Bronchial epithelial cell (primary cell): ENCODE measurements at places on chromosomes 7 and 10.

DNA sequence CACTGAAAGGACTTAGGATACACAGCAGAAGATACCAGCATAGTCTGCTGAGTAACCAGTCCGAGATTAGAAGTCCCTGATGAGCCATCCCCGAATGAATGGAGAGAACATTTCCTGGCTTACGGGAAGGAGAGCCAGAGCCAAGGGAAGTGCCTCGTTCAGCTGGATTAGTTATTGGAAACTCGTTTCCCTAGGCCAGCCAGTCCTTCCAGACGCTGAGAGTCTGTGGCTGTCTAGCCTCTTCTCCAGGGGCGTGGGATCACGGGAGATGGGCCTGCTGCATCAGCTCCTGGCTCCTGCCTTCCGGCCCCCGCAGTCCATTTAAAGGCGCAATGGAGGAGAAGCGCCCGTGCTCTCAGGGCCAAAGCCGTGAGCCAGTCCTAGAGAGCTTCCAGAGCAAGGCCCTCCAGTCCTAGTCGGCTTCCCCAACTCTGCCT lies 712.8 kb downstream of the PARD3 start:
- DNase-seq = peak; percentile 37

DNA sequence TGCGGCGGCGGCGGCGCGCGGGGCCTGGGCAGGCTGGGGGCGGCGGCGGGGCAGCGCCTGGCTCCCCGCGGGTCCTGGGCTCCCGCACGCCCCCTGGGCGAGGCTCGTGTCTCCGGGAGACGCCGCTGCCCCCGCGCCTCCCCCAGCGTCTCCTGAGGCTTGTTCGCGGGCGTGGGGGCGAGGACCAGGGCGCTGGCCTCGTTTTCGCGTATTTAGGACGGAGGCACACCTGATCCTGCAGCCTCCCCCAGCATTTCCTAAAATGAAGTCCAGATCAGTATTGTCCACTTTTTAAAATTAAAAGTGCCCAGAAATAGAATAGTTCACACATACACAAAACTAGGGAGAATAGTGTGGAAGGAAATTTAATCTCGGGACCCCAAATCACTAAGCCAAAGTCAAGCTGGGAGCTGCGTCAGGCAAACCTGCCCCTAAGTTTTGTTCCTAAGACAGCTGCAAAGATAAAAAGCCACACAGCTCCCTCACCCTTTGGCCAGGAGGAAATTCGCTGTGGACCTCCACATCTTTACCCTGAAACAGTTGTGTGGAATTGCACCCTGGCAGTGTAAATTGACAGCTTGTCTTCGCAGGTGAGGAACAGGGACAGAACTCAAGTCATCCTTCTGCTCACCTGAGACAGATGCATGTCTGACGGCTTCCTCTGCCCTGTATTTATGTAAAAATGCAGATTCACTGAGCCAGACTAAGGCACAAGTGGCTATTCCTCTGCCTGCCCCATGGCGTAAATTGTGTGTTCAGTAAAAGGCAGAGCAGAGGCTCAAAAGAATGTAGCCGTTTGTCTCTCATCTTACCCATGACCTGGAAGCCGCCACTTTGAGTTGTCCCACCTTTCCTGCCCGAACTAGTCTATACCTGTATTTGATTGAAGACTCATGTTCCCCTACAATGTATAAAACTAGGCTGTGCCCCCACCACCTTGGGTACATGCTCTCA lies 740 bp downstream of the GALNT11 start:
- DNase-seq = peak; percentile 48

DNA sequence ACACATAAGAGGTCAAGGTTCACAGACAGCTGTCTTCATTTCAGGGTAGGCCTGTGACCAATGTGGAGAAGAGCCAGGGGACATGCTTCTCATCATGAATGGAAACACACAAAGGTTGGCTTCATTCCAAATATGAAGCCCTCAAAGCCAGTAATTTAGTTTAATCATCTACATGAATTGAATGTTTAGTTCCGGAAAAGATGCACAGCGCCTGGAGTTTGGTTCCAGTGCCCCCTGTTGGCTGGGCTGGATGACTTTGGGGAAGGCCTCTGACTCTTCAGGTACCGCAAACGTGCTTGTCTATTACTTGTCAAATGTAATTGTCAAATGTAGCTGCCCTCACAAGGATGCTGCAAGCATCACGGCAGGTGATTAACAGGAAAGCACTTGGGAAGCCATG lies 130.7 kb downstream of the ADRA2A start:
- no peak for DNase-seq

DNA sequence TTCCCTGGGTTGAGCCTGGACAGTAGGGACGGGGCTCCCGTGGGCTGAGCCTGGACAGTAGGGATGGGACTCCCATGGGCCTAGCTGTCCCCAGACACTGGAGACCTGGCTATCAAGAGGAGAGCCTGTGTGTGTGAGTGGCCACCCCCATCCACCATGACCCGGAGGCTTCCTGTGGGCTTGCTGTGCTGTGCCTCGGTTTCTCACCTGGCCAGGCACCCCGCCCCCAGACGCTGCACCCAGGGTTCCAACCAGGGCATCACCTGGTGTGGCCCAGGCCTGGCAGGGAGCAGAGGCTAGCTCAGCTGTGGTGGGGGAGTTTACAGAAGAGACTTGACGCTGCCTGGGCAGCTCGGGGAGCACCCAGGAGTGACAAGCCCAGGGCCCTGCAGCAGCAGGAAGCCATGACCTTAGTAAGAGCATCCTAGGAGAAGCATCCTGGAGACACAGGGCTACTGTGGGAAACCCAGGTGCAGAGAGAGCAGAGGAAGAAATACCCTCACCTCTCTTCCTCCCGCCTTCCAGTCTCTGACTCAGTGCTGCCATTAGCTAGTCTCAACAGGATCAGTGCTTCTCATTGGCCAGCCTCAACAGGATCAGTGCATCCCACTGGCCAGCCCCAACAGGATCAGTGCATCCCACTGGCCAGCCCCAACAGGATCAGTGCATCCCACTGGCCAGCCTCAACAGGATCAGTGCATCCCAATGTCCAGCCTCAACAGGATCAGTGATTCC lies 61.0 kb downstream of the PDGFA start:
- DNase-seq = peak; percentile 21

DNA sequence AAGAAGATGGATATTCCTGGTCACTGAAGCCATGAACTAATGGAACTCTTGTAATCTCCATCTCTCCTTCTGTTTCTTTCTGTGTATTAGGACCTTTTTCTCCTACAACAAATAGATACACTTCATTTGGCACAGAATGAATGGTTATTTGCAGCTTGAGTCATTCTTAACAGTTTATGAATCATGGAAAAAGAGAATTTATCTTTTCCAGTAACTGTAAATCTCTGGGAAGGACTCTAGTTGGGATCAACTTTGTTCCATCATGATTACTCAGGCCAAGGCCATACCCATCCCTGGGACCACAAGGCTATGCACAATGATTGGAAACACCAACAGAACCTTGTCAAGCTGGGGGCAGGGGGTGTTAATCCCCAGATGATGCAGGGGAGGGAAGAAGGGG lies 36.1 kb upstream of the MDFIC start:
- peak; percentile 62 for DNase-seq

- no peak for DNase-seq
These were observed 25.7 kb downstream of the MRPS33 start for GRCh38 chr7:140989068-140989467.

DNA sequence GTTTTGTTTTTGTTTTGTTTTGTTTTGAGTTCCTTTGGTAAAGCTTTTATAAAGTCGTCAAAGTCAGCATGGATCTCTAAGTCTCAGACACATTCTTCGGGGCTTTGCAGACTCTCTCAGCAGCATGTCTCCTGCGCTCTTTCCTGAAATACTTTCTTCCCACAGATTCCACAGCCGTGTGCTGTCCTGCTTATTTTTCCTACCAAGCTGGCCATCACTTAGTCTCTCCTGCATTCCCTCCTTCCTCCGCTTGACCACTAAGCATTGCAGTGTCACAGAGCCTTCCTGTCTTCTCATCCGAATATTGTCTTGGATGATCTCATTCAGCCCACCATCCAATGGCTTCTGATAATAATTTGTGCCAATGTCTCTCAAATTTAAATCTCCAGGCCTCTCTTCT lies 434.3 kb upstream of the C7orf33 start:
- DNase-seq = no peak

DNA sequence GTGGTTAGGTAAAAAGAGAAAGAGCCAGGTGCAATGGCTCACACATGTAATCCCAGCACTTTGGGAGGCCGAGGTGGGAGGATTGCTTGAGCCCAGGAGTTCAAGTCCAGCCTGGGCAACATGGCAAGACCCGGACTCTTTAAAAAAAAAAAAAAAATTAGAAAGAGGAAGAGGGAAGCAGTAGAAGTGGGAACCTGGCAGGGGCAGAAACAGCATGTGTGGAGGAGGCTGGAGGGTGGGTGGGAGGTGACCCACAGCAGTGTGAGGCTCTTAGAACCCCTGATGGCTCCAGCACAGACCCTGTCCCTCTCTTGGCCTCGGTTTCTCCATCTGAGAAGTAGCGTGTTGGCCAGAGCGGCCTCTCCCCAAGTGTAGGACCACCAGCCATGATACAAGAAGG lies 4.9 kb upstream of the CCL24 start:
- no peak for DNase-seq

GRCh38 chr10:82826132-82826531 lies 951.1 kb downstream of the NRG3 start:
- peak; percentile 41 for DNase-seq

GRCh38 chr7:91636129-91636724 lies 244.3 kb downstream of the MTERF1 start:
- DNase-seq = peak; percentile 35

DNA sequence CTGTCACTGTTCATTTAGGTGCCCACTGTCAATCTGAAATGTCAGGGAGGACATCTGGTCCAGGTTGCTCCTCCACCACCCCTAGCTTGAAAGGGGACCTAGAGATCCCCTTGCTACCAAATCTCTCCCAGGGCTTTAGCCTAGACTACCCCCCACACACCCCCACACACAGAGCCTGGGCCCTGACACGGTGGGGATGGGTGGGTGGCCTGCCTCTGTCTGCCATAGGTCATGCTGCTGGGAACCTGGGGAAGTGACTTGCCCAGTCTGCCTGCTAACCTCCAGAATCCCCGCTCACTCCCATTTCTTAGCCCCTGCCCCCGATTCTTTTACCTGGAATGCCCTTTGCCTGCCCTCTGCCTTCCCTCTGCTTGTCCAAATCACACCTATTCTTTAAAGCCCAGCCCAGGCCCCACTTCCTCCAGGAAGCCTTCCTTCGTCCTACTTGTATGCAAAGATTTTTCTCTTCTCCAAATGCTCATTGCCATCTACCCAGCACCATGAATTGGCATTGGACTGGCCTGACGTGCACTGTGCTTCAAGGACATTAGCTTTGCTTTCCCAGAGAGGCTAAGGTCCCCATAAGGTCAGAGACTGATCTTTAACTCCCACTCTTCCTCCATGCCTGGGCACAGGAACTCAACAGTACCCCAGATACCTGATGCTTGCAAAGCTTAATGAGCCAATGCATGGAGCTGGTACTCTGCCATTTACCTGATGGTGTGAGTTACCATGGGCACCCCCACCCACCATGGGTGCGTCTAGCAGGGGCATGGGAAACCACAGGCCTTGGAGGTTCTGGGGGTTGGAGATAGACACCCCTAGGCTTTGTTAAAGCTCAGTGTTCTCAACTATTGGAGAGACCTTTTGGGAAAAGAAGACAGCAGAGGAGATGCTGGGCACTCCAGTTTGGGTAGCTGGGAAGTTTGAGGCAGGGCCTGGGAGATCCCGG lies 2.0 kb upstream of the SMARCD3 start:
- no peak for DNase-seq

DNA sequence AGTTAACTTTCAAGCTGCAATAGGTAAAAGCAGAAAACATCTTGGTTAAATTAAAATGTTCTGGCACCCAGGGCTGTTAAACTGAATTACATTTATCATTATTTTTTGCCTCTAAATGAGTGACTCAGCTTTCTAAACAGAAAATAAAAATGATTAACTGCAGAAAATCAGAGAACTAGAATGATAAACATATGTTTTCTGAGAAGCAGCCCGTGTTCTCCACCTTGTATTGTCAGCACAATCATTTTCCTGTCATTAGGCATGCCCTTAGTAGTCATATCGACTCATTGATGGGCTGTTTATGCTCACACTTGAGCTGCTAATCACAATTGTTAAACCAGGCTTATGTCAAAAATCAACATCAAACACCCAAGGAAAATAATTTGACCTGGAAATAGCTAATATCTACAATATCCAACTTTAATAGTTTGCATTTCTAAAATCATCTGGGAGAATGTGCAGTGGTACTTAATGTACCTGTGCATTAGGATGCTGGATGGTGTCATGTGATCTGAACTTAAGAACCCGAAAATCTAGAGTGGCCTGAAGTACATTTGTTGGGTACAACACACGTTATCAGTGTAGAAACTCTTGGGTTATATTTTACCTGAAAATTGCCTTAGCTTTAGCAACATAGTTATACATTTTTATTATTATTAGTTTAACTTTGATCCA lies 2.3 kb downstream of the MDFIC start:
- DNase-seq = peak; percentile 56

GRCh38 chr10:51999096-51999495 lies 299.7 kb upstream of the CSTF2T start:
- no peak for DNase-seq

GRCh38 chr7:14950013-14950412 lies 47.5 kb upstream of the DGKB start:
- DNase-seq = peak; percentile 61

GRCh38 chr7:6142871-6143380 lies 111.8 kb downstream of the ANKRD61 start:
- DNase-seq = no peak

- DNase-seq = no peak
These were observed 83.0 kb downstream of the COL13A1 start for GRCh38 chr10:69884686-69885085.

DNA sequence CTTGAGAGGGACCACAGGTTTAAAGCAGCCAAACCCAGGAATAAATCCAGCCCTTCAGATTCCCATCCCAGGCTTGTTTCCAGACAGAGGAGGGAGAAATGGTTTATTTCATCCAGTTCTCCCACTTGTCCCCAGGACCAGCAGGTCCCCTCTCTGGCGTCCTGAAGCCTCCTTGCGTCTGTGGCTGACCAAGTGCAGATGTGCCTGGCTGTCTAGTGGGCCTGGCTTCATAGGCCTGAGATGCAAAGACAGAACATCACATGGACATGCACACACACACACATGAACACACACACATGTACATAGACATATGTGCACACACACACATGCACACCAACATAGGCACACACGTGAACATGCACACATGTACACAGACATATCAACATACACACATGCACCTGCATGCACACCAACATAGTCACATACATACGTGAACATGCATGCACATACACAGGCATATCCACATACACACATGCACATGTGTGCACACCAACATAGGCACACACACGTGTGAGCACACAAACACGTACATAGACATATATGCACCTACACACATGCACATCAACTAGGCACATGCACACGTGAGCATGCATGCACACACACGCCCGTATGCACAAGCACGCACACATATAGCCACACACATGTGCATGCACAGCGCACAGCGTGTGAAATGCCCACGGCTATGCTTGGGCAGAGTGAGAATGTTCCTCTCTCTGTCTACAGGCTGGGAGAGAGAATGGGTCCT lies 10.7 kb downstream of the FOXL3 start:
- no peak for DNase-seq

DNA sequence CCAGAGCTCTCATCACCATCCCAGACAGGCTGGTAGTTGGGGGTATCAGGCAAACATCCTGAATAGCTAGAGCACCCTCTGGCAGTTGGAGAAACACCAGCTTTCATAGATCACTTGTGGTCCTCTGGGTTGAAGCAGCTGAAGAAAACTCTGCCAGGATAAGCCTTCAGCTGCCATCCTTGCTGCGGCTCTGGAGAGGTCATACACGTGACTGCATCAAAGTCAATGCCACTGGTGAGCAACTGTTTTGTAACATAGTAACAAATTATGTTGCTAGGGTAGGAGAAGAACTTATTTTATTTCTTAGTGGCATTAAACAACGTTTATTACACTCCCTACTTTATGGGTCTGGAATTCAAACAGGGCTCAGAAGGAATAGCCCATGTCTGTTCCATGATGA lies 19.2 kb upstream of the PANK1 start:
- DNase-seq = no peak
